COR-L47 (cell line): ENCODE measurements at places on chromosomes 12 and 14.

- no peak for DNase-seq
Observed at GRCh38 chr14:52314595-52315354, 663 bp downstream of the PTGER2 start.

- DNase-seq: no peak
Observed at GRCh38 chr12:110067531-110067930, 19.2 kb upstream of the C12orf76 start.

- DNase-seq: no peak
Observed at GRCh38 chr14:68168460-68169109, 349.0 kb downstream of the RAD51B start.

DNA sequence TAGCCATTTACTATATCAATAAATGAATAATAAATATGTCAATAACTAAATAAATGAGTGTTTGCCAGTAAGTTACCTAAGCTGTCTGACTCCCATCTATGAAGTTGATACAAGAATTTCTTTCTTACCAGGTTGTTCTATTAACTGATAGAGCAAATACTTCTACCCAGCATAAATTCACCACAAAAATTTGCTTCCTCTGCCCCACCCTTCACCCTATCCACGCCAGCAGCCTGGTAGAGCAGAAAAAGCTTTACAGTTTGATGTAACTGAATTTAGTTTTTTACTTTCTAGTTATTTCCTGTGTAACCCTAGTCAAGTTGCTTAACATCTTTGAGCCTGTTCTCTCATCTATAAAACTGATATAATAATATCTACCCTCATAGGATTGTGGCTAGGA, 94.9 kb upstream of the SLC16A7 start:
- no peak for DNase-seq
